NCI-H446 treated with DMSO at 0.1 percent for 48 hours (cell line): ENCODE measurements at places on chromosomes 3 and 15.

GRCh38 chr3:107938143-107938542 is 152.7 kb downstream of the CD47 start:
- peak; percentile 36 for DNase-seq

DNA sequence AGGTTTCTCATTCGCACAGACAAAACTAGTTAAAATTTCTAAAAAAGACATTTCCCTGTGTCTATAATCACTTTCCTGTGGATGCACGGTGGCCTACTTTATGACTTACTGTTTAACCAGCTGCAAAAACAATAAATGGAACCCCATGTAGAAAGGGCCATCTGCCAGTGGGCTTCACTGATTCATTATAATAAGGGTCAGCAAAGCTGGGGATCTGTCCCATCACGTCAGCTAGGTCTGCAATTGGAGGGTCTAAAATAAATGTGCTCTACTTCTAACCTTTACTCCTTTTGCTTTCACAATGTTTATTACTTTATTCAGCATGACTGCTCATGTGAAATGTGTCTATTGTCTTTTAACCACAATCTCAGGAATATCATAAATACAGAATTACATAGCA is 43.1 kb upstream of the NMD3 start:
- no peak for DNase-seq

GRCh38 chr3:14793126-14793857 is 25.5 kb upstream of the FGD5 start:
- no peak for DNase-seq

DNA sequence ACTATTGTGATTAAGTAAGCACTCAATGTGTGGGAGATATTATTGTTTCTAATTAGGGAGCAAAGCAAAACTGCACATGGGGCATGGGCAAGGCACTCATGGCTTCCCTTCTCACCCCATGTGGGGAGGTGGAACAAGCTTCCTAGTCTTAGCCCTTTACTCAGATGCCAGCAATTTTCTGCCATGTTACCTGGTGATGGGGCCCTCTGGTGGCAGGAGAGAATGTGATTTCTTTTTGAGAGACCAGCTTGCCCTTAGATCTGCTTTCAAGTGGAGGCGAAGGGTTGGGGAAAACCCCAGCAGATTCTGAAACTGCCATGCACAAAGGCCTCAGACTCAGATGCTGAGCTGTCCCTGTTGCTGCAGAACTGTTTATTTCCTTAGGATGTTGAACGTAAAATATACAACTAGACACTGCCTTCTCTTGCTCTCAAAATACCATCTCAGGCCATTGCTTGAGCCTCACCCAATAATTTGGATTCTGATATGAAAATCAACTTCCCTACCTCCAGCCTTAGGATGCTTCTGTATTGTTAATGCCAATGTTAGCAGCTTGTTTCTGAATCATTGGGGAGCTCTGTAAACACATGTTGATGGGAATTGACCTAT is 130.2 kb upstream of the TPRG1 start:
- DNase-seq = peak; percentile 5

GRCh38 chr3:145457825-145458552 is 703.0 kb downstream of the PLOD2 start:
- no peak for DNase-seq

DNA sequence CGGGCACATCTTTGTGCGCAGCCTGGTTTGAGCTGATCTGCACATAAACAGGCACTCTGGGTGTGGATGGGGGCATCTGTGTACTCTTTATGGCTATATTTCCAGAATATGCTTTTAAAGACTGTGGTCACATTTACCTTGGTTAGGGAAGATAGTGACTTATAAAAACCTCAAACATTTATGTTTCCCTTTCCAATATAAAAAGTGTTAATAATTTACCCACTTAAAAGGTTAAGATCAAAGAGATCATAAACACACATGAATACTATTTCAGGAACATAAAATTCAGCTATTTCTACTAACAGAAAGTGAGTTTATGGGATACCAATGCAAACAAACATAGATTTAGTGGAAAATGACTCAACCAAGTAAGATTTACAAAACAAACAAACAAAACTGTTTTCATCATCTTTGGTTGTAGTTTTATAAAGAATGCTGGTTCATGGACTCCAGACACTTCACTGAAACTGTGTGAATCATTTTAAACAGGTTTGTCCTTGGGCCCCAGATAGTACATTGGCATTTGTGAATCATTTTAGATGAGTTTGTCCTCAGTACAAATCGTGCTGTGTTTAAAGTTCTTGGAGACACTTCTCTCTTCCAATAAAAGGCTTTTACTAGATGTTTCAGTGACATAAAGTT is 253.5 kb upstream of the CTDSPL start:
- no peak for DNase-seq

DNA sequence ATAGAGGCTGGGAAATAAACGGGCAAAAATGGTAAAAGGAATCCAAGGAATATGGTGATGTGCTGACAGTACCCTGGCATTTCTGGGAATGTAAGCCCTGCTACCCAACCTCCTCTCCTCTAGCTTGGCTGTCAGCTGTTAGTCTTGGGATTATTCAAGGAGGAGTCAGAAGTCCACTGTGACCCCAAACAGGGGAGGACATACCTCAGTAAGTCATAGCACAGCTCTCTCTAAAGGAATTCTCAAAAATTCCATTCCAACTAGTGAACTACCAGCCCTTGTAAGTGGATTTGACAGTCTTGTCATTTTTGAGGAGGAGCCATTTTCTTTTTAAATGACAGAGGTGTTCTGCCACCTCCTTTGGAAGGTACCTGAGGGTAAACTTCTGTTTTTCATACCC is 207.5 kb downstream of the PDCD6IP start:
- no peak for DNase-seq

- DNase-seq = no peak
These were observed 84.1 kb downstream of the GLDN start for GRCh38 chr15:51425517-51426040.

GRCh38 chr3:123695731-123696640 is 111.1 kb upstream of the HACD2 start:
- DNase-seq = no peak

- no peak for DNase-seq
These were observed 23.7 kb downstream of the RIOX2 start for GRCh38 chr3:97948351-97949109.
